ENCODE measurements at places on chromosomes 2 and 18. TPM values are rescaled to one million over a fixed set of nuclear protein-coding genes. Genes with fewer than 3 reads are reported as not detected.

GRCh38 chr2:236743039-236743920 is 173.7 kb downstream of the ACKR3 start:
- DNase-seq, result peak; percentile 32

- no peak for DNase-seq
Measured at GRCh38 chr2:143823876-143824275, 694.7 kb downstream of the ARHGAP15 start.

- DNase-seq, result no peak
Measured at GRCh38 chr2:932320-933115, 18.1 kb upstream of the SNTG2 start.

DNA sequence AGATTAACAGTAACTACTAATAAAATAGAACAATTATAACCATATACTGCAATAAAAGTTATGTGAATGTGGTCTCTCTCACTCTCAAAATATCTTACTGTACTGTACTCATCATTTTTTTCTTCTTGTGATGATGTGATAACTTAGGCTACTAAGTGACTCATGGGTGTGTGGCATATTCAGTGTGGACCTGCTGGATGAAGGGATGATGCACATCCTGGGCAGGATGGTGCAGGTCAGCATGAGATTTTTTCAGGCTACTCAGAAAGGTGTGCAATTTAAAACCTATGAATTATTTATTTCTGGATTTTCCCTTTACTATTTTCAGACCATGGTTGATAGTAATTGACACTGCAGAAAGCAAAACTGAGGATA is 90.7 kb downstream of the NCKAP5 start:
- no peak for DNase-seq

GRCh38 chr2:159882130-159882745 is 84.2 kb upstream of the CD302 start:
- no peak for DNase-seq

- DNase-seq, result no peak
Measured at GRCh38 chr2:75031171-75031570, 72.7 kb downstream of the POLE4 start.

DNA sequence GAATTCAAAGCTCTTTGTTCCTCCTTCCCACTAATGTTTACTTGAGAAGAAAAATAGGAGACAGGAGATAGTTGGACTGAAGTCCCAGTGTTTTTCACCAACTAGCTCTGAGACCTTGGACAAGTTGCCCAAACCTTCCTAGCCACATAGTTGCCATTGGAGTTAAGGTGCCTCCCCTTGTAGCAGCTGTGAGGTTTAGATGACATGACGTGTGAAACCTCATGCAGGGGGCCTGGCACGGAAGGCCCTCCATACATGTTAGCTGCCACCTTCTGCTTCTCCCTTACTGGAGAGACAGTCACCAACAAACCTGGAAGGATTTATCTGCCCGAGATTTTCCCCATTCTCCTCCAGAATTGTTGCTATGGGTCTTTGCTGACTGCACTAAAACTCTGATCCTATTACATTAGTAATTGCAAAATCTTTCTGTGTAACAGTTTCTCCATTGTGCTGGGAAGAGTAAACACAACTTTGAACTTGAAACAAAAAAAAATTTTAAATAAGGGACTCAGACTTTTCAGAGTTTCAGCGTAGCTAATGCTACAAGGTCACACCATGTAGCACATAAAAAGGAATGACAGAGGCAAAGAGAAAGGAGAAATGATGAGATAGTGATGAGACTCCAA is 23.8 kb upstream of the CABYR start:
- no peak for DNase-seq

The SULT1C4 gene
- total RNA-seq, result 7.0 TPM

The MYCN gene
- 3.1 TPM for total RNA-seq

The PIGN gene
- 53.9 TPM for total RNA-seq

The CHRNG gene
- not detected for total RNA-seq

The TMEM169 gene
- total RNA-seq, result 0.14 TPM

Data from pulmonary artery endothelial cell (primary cell).